Left ventricle myocardium superior (tissue), 1 donor: ENCODE measurements at places on chromosomes 7 and 10. TPM values are rescaled to one million over a fixed set of nuclear protein-coding genes. Genes with fewer than 3 reads are reported as not detected.

Gene PNLIPRP2
- not detected for total RNA-seq

DNA sequence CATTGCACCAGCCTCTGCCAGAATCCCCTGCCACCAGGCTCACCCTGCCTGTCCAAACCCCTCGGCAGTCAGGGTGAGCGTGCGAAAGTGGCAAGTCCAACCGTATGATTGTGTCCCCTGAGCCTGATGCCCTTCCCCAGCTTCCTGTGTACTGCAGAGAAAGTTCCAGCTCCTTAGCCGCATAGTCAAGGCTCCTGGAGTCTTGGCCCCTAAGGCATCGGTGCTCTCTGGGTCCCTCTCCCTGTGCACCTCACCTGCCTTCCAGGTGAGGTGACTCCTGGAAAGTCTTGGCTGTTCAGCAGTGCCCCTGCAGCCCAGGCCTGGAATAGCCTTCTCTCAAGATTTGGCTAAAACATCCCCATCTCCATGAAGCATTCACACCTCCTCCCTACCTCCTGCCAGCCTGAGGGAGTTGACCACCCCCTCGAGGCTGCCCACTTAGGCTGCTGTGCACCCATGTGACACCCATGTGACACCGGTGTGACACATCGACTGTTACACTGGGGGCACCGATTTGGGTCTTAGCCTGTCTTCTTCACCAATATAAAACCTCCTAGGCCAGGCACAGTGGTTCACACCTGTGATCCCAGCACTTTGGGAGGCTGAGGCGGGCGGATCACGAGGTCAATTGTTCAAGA, 56.1 kb upstream of the ELN start:
- no peak for DNase-seq

- DNase-seq: no peak
These were observed 142.7 kb downstream of the ADARB2 start for GRCh38 chr10:1594372-1595241.

- DNase-seq: no peak
These were observed 785 bp downstream of the WDR86 start for GRCh38 chr7:151408839-151409666.

DNA sequence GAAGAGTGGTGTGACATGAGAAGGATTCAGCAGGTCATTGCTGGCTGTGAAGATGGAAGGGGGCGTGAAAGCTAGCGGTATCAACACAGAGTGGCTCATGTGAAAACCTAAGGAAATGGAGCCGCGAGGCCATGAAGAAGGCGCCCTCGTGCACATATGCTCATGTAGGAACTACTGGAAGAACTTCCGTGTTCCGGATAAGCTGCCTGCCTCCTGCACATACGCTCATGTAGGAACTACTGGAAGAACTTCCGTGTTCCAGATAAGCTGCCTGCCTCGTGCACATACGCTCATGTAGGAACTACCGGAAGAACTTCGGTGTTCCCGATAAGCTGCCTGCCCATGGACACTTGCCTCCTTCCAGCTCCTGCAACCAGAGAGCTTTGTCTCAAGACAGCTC, 179.1 kb downstream of the SDK1 start:
- DNase-seq: no peak

GRCh38 chr10:98694883-98695282, 248.1 kb upstream of the HPS1 start:
- no peak for DNase-seq

DNA sequence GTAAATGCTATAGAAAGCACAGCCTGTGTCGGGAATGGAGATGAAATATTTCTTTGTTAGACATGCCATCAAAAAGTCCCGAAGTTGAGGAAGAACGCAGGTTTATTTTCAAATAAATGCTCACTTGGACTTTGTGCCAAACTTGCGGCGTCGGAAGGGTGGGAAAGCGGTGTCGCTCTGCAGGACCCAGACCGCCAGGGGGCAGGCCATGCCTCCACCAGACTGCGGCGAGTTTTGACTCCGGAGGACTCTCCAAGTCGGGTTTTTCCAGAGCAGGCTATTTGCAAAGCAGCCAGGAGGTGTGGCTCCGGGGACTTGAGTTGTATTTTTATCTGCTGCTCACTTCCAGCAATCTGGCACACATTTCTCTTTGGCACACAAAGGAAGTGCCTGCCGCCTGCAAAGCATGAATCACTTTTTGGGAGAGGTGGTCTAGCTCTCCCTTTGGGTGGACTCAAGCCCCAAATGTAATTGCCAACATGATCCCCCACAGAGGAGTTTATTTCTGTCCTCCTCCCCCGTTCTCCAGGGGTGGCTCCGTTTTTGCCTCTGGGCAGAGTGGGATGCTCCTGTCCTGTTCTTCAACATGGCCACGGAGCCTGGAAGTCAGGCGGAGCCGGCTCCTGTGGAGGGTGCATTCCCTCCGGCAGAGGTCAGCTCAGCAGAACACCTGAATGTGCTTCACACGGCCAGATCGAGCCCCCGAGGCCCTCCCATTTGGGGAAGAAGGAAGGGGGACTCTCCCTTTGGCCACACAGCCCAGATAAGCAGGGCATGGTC, 82.3 kb upstream of the GPR26 start:
- peak; percentile 80 for DNase-seq

- no peak for DNase-seq
These were observed 310.7 kb downstream of the PRKG1 start for GRCh38 chr10:51384971-51385370.

Gene SH2D4B
- total RNA-seq: not detected

- no peak for DNase-seq
These were observed 142.5 kb downstream of the WDR37 start for GRCh38 chr10:1198453-1199344.

Gene PDCD11
- total RNA-seq: 12.1 TPM

DNA sequence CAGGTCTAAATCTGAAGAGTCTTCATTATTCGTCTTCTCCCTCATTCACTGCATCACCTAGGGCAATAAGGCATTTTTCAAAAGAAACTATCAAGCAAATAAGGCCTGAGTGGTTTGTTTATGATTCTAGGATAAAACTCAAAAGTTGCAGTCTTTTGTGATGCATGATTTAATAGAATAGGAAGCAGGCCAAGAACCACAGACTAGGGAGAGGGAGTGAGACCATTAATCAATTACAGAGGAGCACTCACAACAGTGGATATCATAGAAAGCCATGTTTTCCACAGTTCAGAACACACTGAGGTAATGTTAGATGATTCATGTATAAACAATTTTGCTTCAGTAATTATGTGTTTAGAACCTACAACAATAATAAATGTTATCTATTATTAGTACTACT, 87.8 kb upstream of the LRRTM3 start:
- no peak for DNase-seq

DNA sequence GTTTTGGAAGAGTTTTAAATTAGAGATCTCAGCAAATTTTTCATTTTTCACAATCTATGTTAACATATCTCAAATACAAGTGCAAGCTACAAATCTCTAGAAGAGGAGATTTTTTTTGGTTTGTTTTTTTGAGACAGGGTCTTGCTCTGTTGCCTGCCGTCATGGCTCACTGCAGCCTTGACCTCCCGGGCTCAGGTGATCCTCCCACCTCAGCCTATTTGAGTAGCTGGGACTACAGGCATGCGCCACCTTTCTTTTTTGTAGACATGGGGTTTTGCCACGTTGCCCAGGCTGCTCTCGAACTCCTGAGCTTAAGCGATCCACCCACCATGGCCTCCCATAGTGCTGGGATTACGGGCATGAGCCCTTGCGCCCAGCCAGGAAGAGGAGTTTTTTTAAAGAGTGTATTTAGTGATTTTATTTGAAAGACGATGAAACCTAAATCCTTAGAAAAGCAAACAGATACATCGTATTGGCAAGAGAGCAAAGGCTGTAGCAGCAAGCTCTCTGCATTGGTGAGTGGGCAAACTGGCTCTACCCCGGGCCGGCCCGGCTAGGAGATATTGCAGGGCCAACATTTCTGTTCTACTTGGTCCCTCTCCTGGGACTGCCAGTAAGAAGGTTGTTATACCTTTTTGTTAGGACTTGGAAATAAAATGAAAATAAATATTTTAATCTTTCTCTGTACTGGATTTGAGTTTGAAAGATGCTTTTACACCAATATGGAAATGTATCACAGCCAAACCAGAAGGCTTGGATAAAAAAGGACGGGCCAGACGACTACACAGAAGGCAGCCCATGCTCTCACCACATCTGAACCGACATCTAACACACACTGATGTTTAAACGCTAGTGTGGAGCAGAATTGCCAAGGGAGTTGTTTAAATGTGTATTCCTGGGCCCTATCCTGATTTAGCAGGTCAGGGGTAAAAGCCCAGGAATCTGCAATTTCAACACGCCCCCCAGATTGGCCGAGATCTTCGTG, 49.6 kb upstream of the RHEB start:
- no peak for DNase-seq

DNA sequence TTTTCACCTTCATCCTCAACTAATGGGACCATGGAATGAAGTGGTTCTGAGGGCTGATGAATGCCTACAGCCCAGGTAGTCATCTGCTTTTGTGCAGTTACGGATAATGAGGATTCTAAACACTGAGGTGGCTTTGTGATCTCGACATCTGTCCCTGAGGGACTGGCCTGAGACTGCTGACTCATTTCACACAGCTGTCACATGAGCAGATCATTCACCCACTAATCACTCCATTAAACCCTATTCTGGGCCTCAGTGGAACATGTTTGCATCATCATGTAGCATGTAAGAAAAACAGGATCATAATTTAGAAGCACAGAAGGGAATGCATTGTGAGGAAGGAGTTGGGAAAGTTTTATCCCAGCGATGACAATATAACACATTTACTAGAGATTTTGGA, 79.4 kb upstream of the FEZF1 start:
- no peak for DNase-seq

DNA sequence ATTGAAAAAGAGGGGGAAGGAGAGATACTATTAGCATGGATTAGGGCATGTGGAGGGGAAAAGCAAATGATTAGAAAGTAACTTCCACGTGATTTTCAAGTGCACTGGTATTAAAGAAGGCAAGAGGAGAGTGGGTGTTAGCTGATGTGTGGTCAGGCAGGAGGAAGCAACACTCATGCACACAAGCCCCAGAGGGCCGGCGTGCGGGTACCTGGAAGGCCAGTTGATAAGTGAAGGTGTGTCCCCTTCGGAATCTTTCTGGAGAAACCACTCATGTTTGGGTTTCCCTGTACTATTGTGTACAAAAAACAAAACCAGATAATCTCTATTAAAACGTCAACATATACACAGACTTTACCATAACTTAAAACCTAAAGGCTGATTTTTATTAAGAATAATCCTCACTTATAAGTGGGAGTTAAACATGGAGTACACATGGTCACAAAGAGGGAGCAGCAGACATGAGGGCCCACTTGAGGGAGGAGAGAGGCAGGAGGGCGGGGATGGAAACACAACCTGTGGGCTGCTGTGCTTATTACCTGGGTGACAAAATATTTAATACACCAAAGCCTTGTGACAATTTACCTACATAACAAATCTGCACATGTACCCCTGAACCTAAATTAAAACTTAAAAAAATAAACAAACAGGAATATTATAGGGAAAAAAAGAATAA, 98.9 kb downstream of the SVIL start:
- peak; percentile 44 for DNase-seq

Gene CHST15
- total RNA-seq: 4.0 TPM

GRCh38 chr7:41097501-41097900, 605.4 kb downstream of the INHBA start:
- DNase-seq: no peak

Gene HHEX
- 2.7 TPM for total RNA-seq

GRCh38 chr10:72353028-72353964, 1.4 kb downstream of the DNAJB12 start:
- DNase-seq: peak; percentile 15

Gene C10orf71
- 126 TPM for total RNA-seq

DNA sequence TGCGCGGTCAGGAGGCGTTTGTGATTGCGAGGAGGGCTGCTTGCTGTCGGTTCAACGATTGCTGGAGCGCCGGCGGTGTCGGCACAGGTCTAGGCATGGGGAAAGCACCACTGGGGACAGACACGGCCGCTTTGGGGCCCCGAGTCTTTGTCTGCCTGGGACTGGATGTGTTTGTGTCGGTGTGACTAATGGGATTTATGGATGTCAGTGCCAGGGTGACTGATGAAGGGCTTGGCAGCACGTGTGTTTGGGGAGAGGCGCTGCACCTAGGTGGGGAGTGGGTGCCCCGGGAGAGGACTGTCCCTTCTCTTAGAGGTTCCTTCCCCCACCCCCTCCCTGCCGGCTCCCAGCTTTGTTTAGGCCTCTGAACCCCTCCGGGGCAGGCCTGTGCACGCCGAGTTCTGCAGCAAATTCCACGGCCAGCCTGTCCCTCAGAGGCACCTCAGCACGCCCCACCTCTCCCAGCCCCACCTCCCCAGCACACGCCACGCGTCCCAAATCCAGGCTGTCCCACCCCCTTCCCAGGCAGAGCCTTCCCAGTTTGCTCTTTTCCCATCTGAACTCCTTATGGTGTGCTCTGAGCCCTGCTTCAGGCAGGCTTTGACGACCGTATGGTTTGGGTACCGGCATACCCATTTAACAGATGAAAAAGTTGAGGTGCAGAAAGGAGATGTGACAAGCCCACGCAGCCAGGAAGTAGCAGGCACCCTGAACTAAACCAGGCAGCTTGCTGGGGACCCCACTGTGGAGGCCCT, 6.4 kb upstream of the TNRC18 start:
- peak; percentile 70 for DNase-seq

- DNase-seq: no peak
These were observed 150.4 kb upstream of the GNAI1 start for GRCh38 chr7:79984210-79984609.

Gene CRTAC1
- total RNA-seq: 1.6 TPM

DNA sequence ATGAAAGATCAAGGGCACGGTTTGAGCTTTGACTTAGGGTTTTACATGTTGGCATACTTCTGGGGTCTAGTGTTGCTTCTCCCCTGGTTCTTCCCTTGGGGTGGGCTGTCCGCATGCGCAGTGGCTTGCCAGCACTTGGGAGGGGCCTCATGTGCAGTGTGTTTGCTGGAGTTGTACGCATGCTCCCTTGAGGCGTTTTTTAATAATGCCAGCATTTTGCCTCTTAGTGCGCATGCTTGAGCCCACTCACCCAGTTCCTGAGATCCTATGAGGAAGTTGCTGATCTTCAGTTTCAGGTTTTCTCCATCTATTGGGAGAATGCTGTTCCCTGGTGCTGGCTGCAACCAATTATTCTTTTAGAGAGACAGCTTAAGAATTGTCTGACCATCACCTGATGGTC, 113.4 kb upstream of the GPR141 start:
- DNase-seq: no peak

Gene CYP3A4
- not detected for total RNA-seq

Gene GDF2
- not detected for total RNA-seq

DNA sequence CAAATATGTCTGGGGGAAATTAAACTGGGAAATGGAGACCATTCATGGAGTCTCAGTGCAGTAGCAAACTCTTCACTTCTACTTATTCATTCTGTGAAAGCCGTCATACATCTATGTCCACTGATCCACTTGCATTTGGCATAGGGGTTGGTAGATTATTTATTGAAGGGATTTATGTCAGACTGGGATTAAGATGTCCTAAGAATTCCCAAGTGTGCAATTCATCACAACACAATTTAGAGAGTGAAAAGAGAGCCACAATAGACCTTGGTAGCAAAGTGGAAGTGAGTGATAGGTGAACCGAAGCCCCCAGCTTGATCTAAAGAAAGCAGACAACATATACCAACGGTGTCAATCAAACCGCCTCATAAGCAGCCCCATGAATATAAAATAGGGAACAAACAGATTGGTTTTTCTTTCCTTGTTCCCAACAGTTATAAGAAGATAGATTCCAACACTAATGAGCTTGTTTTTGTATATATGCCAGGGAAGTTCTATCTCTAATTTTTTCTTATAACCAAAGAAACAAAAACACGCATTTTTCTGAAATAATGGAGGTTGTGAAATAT, 234.3 kb downstream of the CACNA2D1 start:
- no peak for DNase-seq

GRCh38 chr7:2971914-2972834, 71.5 kb downstream of the CARD11 start:
- no peak for DNase-seq

Gene RAB19
- total RNA-seq: not detected

Gene ZNF12
- total RNA-seq: 15.5 TPM

Gene SH2B2
- total RNA-seq: 0.99 TPM
